ENCODE measurements at places on chromosomes 3 and 15.

DNA sequence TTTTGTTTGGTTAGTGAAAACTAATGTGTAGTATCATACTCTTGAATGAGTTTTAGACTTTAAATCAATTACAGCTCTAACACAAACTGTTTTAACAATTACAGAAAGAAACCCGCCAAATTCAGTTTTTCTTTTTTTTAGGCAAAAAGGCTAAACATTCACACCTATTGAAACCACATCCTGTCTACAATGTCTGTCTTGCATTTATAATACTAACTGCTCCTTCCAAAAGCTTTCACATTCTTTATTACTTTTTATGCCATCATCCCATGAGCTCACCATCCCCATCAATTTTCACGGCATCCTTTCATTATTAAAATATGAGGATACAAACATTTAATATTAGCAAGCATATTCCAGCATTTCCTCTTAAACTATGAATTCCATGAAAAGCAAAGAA is 593.3 kb downstream of the FOXP1 start:
- no peak for DNase-seq

DNA sequence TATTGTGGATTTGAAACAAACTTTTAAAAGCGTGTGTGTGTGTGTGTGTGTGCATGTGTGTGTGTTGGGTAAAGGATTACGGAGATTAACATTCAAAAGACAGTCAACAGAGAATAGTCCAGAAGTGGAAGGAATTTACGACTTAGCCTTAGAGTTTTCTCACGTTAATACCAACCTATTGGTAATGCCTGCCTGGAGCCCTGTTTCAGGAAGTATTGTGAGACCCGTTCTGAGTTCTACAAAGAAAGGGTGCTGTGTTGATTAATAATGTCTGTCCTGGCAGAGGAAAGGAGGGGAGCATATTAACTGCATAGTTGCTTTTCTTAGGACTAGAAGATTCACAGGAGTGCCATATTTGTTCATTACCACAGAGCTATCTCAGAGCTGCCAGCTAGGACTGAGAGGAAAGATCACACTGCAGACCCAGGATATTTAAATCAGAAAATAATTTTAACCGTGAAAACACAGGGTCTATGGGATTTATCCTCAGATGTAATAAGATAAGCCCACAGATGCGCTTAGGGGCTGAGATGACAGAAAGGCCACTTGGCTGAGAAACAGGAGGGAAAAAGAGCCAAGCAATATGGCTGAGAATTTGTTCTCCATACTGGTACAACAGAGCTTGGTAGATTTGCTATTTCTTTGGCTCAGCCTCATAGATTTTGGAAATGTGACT is 40.5 kb upstream of the FRMD4B start:
- DNase-seq = no peak

DNA sequence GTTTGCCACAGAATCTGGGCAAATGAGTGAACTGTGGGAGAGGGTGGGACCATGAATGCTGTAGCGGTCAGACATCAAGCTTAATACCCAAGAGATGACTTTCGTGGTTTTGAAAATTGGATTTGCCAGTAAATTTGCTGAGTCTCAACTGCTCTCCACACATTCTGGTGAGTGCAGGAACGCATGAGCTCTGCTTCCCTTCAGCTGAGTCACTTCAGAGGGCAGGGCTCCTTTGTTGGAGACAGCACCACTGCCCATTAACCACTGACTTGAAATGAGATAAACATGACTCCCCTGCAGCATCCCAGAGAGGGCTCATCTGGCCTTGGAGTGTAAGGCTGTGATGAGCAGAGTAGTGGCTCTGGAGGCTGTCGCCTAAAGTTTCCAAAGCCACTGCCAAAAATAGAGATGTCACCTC is 22.6 kb downstream of the RARRES1 start:
- no peak for DNase-seq

DNA sequence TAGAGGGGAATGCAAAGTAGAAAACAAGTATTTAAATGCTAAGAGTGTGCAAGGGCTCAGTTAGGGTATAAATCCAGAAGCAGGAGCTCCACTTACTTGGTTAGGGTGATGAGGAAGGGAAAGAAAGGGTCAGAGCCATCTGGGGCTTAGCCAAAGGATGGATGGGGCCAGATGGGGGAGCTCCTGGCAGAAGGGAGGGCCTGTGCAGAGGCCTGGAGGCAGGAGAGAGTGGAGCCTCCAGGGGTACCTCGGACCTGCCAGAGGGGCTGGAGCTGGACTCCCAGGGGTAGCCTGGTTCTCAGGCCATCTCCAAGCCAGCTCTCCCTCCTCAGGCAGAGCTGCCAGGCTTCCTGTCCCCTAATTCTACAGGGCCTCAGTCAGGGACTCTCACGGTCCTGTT is 506.3 kb downstream of the SHQ1 start:
- DNase-seq = no peak

- peak; percentile 31 for DNase-seq
These were observed at the start of gene SIDT1 for GRCh38 chr3:113531826-113532697. SIDT1 (plus strand) TSS chr3:113532555; CDS start chr3:113533022, 467 bp downstream.

DNA sequence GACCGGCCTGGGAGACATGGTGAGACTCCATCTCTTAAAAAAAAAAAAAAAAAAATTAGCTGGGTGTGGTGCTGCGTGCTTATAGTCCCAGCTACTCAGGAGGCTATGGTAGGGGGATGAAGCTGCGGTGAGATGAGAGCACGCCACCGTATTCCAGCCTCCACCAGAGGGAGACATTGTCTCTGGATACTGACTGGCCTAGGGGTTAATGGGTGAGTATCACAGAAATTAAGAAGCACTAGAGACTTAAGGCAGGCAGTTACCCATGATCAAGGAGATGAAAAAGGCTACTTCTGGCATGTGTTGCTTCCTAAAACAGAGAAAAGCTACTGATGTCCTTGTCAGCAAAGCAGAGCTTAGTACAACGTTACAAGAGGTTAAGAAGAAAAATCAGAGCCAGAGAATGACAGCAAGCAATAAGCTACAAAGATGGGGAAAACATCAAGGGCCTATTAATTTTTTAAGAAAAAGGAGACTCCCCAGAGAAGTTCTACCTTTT is 8.6 kb downstream of the TFRC start:
- DNase-seq = peak; percentile 64

GRCh38 chr3:182323126-182323700 is 470.1 kb upstream of the ATP11B start:
- DNase-seq = no peak

GRCh38 chr15:57493351-57493750 is 98.4 kb upstream of the MYZAP start:
- no peak for DNase-seq

GRCh38 chr3:128337305-128337704 is 129.4 kb downstream of the DNAJB8 start:
- no peak for DNase-seq

- no peak for DNase-seq
These were observed 1.4 kb downstream of the XXYLT1 start for GRCh38 chr3:195269375-195270078.

- no peak for DNase-seq
These were observed 123.2 kb upstream of the TBC1D5 start for GRCh38 chr3:17865631-17866030.

DNA sequence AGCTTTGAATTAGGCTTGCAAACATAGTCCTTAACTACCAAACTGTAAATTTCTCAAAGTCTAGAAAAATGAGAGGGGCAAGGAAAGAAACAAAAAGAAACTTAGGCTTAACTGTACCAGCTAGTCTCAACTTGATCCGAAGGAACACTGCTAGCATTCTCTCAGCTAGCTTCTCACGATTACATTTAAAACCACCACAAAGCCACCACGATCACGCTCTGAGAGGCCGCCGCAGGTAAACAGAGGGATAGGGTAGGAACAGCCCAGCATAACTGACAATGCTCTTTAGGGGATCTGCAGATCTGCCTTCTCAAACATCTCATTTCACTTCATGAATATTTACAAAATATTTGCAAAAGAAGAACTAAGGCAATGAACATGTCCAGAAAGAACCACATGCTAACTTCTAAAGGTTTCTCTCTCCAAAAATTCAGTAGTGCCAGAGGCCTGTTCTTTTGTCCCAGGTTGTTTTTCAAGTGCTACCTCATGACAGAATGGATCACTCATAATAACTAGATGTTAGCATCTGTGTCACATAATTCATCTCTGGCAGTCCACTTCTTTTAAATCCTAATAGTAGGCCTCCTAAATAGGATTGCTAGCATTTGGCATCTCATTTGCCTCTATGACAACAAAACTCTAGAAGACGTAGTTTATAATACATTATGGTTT is 18.9 kb downstream of the VGLL4 start:
- DNase-seq = no peak

GRCh38 chr15:40344631-40345120 is 3.9 kb upstream of the CCDC9B start:
- DNase-seq = peak; percentile 50

GRCh38 chr3:114449271-114450007 is 155.6 kb downstream of the TIGIT start:
- no peak for DNase-seq

GRCh38 chr3:126364130-126364695 is 7.0 kb upstream of the KLF15 start:
- no peak for DNase-seq

GRCh38 chr3:118466795-118467330 is 567.8 kb downstream of the IGSF11 start:
- no peak for DNase-seq

DNA sequence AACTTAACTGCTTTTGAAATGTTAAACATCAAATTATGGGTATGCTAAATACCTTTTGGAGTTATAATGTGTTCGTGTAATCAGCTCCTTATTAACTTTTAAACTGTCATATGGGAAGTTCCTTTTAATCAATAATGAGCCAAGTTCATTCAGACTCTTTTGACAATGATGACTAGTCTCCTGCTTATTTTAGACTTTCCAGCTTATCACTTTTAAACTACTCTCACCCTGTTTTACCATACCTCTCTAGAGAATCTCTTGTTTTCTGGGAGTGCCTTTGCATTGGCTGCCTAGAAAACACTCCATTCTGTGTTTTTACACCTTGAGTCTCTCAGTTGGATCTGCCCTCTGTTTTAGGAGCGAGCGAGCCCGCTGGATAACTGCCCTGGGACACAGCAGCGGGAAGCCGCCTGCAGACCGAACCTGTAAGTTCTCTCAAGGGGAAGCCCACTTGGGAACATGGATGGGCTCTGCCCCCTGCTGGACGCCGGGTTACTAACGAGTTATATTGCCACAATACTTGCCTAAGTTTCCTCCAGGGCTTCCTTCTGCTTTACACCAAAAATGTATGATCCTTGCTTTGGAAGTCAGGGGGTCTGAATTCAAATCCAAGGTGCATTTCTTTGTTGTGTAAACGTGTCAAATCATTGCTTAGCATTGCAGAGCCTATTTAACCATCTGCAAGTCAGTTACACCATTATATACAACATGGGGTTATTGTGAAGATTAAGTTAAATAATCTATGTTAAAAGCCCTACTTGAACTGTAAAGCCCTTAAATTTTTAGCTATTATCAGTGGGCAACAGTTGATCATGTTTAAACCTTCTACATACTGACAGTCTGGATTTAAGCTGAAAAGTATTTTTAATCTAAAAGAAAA is 71.3 kb downstream of the DHX36 start:
- DNase-seq = peak; percentile 86

GRCh38 chr3:37096288-37096687 is 78.1 kb downstream of the LRRFIP2 start:
- no peak for DNase-seq

DNA sequence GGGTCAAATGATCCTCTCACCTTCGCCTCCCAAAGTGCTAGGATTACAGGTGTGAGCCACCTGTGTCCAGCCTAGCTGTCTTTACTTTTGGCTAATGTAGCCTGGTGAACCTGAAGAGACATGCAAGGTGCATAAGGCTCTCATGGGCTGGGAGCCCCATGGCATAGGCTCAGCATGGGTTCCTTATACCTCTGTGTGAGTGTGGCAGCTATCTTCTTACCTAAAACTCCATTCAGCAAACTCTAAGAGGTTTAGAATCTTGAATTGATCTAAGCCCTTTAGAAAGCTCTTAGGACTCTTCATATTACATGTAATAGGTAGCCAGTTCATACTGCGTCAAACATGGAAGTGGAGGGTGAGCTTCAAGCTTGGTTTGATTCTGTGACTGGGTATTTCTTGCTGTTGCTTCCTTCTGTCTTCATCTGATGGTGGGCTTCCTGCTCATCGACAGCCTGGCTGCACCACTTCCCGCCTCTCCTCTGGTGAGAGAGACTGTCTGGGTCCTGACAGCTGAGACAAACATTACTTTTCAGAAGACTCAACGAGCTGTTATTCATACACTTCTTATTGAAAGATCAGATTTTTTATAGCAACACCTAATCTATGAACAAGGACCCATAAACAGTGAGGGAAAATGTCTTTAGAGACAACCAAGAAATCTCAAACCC is 19.2 kb upstream of the TKT start:
- DNase-seq = no peak

GRCh38 chr3:41202834-41203345 is 3.6 kb downstream of the CTNNB1 start:
- no peak for DNase-seq

DNA sequence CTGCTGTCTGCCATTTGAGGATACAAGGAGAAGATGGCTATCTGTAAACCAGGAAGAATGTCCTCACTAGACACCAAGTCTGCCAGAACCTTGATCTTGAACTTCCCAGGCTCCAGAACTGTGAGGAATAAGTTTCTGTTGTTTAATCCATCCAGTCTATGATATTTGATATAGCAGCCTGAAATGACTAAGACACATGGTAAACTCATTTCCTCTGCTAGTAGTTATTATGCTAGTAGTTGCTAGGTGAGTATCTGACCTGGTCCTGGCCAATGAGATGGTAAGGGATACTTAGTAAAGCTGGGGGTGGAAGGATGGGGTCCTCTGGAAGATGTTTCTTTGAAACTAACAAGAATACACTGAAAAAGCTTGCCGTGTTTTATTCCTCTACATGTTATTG is 280.7 kb upstream of the ARHGEF26 start:
- DNase-seq = no peak

DNA sequence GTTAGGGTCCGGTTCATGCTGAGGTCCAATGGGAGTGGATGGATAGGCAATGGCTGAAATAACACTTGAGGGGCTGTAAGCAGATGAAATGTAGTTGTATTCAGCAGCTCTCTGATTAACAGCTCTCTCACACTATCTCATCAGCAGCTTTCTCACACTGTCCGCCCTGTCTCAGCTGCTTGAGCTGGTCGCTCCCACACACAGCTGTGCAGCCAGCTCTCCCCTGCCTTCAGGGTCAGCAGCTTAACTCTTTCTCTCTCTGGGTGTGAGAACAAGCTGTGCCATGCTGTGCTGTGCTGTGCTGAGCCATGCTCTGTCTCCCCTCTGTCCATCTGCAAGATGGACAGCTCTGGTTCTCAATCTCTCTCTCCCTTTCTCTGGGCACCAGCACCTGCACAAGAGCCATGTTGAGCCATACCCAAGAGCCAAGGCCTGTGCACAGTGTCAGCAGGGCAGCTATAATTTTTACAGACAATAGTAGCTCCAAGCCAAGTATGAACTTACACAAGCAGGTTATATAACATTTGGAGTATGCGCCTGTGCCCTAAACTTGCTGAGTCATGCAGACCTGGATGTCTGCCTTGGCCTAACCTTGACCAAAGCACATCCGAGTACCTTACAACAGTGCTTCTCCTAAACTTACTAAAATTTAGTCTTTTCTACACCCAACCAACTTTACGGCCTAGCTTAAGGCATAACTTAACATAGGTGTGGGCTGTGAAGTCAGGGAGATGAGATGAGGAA is 291.3 kb upstream of the TRIM42 start:
- DNase-seq = no peak

Measured in NCI-H2081 (cell line).